Heart right ventricle (tissue), 16 donors: ENCODE measurements at places on chromosomes 5 and 9. TPM values are rescaled to one million over a fixed set of nuclear protein-coding genes. Genes with fewer than 3 reads are reported as not detected.

Gene TAL2
- total RNA-seq, result not detected

Gene APBA1
- 5.7 TPM for total RNA-seq

DNA sequence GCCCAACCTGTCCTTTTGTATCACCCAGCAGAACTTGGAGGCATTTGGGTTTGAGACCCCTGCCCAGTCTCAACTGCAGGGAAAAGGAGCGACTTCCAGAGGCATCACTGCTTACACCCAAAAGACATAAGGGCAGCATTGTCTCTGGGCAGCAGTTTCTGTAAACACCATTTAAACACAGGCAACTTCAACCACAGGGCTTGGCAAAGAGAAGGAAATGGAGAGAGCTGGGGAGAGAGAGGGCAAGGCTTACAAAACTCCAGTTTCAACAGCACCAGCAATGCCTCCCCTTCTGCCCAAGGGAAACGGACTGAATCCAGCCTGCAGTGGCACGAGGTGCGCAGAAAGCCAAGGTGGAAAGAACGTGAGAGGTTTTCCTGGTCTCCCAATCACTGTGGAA, 147.6 kb downstream of the ROR2 start:
- DNase-seq, result no peak
- no peak overlapping the region for H3K4me3 ChIP-seq
- H3K4me1 ChIP-seq, result no peaks in the 10 kb centered on the region
- H3K36me3 ChIP-seq, result no peaks in the 10 kb centered on the region
- H3K27me3 ChIP-seq, result peaks cover 15% of the 10 kb centered on the region

DNA sequence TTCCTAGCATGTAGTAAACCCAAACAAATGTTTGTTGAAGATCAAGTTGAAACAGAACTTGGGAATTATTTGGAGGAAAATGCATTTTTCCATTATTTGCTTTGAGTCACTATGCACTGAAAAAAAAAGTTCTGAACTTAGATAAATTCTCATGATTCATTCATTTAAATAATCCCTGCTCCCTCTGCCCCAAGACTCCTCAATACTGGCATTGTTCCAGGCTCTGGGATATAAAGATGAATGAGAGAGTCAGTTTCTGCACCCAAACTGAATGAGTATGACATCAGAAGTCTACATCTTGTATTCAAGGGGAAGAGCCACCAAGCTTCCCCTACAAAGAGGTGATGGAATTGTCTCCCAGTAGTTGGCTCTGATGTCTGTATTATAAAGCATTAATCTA, 123.9 kb downstream of the SEC61B start:
- H3K36me3 ChIP-seq, result no peaks in the 10 kb centered on the region
- H3K27ac ChIP-seq, result no peak overlapping the region
- no peak overlapping the region for H3K4me3 ChIP-seq
- no peaks in the 10 kb centered on the region for H3K27me3 ChIP-seq
- no peak for DNase-seq

- no peaks in the 10 kb centered on the region for H3K4me1 ChIP-seq
- H3K4me3 ChIP-seq, result no peak overlapping the region
- no peak overlapping the region for H3K27ac ChIP-seq
- no peaks in the 10 kb centered on the region for H3K36me3 ChIP-seq
Observed at GRCh38 chr9:87712801-87713277, 13.1 kb upstream of the CTSL start.

DNA sequence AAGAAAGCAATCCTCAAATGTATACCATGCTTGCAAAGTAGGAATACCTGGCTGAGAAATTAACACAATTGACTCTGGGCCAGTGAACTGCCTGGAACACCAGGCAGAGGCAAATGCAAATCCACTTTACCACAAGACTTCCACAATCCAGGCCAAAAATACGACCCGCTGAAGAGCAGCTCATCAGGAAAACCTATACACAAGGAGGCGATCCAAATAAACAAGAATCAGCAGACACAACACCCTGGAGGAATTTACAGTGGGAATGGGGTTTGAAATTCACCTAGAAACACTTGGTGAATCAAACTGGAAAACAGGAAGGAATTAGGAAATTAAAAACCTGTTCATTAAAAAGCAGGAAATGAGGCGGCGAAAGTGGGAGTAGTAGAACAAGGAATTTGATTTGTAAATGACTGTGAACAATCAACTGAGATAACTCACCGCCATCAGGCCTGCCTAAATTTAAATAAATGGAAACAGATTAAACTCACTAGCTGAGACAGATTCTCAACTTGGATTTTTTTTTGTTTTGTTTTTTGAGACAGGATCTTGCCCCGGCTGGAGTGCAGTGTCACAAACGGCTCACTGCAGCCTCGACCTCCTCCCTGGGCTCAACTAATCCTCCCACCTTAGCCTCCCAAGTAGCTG, 15.9 kb downstream of the CMBL start:
- H3K36me3 ChIP-seq, result no peaks in the 10 kb centered on the region
- H3K4me1 ChIP-seq, result peaks cover 3% of the 10 kb centered on the region
- no peaks in the 10 kb centered on the region for H3K27me3 ChIP-seq

GRCh38 chr9:87803623-87804345, 77.9 kb downstream of the CTSL start:
- DNase-seq, result no peak
- peaks cover 15% of the 10 kb centered on the region for H3K27me3 ChIP-seq
- no peaks in the 10 kb centered on the region for H3K4me1 ChIP-seq
- H3K36me3 ChIP-seq, result no peaks in the 10 kb centered on the region
- H3K4me3 ChIP-seq, result no peak overlapping the region

DNA sequence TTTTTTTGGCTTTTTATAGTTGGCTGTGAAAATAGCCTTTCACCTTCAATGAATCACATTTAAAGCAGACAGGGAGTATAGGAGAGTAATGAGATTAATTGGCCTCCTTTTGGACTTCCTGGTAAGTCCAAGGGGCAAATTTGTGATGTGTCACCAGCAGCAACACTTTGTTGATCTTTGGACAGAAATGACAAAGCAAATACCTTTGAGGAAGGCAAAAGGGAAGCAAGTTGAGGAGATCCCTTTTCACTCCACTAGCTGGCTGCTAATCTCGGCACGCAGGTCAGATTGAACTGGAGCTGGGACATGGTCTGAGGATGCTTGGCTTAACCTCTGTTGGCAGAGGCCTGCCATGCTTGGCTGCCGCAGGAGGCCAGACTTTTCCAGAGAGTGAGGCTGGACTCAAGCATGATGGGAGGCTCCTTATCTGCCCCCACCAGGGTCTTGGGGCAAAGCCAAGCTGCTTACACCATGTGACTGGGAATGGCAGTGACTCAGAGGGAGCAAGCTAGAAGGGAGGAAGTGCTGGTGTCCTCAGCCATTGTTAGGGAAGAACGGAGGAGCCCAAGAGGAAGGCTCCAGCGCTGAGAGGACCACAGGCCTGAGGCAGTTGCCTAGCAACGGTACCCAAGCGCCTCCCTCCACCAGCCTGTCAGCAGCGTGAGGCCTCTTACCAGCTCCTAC, 174.5 kb upstream of the MAP1B start:
- DNase-seq, result peak; percentile 42
- peak overlapping the region; percentile 53 for H3K27ac ChIP-seq
- peaks cover 3% of the 10 kb centered on the region for H3K4me1 ChIP-seq
- no peaks in the 10 kb centered on the region for H3K27me3 ChIP-seq
- H3K36me3 ChIP-seq, result no peaks in the 10 kb centered on the region
- H3K4me3 ChIP-seq, result no peak overlapping the region

DNA sequence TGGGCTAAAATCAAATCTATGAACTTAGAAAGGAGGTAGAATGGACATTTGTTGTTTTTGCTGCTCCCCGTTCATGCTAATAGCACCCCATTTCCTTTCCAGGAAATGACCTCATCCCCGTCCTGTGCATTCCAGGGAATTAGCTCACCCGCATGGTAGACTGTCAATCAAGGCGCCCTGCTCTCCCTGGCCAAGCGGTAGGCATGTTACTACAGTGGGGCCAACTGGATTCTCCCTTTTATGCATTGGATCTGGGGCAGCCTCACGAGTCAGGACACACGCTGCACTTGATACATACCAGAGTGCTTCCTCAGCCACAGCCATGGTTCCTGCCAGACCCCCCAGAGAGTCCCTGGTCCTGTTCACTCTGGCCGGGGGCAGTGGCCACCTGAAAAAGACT, 111.0 kb upstream of the PTCH1 start:
- H3K36me3 ChIP-seq, result no peaks in the 10 kb centered on the region
- H3K27ac ChIP-seq, result no peak overlapping the region
- no peak overlapping the region for H3K4me3 ChIP-seq
- H3K27me3 ChIP-seq, result no peaks in the 10 kb centered on the region
